Central memory CD8-positive, alpha-beta T cell (primary cell): ENCODE measurements at places on chromosomes 11 and 22.

- no peak for DNase-seq
Observed at GRCh38 chr22:40322021-40322420, 24.3 kb upstream of the ADSL start.

DNA sequence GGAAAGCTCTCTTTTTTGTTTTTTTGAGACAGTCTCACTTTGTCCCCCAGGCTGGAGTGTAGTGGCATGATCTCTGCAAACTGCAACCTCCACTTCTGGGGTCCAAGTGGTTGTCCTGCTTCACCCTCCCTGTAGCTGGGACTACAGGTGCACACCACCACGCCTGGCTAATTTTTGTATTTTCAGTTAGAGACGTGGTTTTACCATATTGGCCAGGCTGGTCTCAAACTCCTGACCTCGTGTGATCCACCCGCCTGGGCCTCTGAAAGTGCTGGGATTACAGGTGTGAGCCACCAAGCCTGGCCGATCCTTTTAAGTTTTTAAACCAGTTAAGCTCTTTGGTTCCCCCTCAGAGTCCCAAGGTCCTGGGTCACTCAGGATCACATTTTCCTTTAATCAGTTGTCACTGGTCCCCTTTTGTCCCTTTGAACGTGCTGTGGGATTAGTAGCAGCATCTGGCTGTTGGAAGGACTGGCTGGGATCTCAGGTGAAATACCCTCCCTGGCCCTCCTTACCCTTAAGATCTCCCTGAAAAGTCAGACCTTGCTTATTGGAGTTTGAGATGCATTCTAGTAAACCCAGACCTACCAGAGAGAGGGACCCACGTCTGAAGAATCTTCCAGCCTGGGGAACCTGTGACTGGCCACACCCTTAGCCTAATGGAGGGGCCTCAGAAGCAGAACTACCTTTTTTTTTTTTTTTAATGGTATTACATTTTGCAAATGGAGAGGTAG is 8.1 kb downstream of the MALAT1 start:
- no peak for DNase-seq

DNA sequence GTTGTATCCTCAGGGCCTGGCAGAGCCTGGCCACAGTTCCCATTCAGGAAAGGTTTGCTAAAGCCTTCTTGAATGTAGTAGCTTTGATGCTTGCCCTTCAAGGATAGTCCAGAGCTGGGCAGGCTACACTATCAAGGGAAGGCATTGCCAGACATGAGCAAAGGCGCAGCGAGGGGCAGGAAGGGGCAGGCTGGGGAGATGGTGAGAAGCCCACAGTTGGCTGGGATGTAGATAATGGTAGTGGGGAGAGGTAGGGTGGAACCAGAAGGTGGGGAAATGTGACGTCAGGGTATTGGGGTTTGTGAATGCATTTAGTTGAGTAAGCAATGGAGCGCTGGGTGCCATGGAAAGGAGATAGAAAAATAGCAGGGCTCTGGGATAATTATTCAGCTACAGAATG is 28.6 kb downstream of the LRRC32 start:
- no peak for DNase-seq

GRCh38 chr22:39466228-39467006 is 9.6 kb downstream of the MGAT3 start:
- DNase-seq, result no peak

- DNase-seq, result no peak
Observed at GRCh38 chr11:11119917-11120316, 233.1 kb downstream of the CSNK2A3 start.

- no peak for DNase-seq
Observed at GRCh38 chr11:14544611-14545010, 24.4 kb upstream of the PSMA1 start.

DNA sequence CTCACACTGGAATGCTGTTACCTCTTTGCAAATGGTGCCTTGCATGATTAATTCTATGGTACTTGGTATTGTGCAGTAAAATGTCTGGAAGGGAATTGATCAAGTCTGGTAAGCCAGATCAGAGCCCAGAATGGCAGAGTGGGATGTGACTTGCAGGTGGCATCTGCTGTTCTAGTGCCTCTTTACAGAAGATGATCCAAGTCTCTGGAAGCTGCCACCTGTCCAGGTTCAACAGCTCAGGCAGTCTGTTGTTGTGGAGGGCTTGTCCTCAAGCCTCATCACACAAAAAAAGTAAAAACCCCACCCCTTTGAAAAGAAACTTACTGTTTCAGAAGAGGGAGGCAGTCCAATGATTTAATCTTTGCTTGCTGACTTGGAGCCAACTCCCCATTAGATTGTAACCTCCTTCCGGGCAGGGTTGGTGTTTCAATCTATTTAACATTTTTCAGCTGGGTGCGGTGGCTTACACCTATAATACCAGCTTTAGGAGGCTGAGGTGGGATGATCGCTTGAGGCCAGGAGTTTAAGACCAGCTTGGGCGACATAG is 17.1 kb downstream of the ZNRF3 start:
- DNase-seq, result no peak

GRCh38 chr11:40292721-40293508 is 1166.5 kb downstream of the LRRC4C start:
- DNase-seq, result no peak

DNA sequence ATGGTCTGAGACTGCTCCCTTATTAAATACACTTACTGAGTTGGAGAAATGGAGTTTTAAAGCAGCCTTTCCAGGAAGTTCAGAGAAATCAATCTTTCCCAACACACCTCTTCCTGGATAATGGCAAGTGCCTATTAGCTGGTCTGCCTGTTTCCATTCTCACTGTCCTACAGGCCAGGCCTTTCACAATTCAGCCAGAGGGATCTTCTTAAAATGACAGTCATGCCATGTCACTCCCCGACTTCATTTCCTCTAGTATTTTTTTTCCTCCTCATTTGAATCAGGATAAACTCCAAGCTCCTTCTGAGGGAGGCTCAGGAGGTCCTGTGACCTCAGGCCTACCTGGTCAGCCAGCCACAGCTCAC is 62.6 kb downstream of the FDX1 start:
- DNase-seq, result no peak

GRCh38 chr11:103085758-103086365 is 6.1 kb downstream of the DCUN1D5 start:
- no peak for DNase-seq

DNA sequence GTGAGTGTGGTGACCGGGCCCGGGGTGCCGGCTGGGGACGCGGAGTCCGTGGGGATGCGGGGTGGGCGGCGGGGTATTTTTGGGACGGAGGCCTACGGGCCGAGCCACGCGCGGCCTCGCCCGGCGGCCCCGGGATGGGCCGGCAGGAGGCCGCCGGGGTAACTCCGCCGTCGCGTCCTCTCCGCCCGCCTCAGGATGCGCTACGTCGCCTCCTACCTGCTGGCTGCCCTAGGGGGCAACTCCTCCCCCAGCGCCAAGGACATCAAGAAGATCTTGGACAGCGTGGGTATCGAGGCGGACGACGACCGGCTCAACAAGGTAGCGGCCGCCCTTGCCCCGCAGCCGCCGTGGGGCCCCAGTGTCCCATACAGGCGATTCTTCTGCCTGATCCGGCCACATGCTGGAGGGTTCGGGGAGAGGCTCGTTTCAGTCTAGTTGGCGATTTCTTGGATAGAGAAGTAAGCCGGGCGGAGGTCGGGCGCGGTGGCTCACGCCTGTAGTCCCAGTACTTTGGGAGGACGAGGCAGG is 337 bp downstream of the RPLP2 start:
- DNase-seq, result no peak

- no peak for DNase-seq
Observed at GRCh38 chr11:103892603-103893002, 143.8 kb upstream of the DDI1 start.

GRCh38 chr11:38553148-38553547 is 1955.1 kb upstream of the RAG2 start:
- DNase-seq, result no peak

DNA sequence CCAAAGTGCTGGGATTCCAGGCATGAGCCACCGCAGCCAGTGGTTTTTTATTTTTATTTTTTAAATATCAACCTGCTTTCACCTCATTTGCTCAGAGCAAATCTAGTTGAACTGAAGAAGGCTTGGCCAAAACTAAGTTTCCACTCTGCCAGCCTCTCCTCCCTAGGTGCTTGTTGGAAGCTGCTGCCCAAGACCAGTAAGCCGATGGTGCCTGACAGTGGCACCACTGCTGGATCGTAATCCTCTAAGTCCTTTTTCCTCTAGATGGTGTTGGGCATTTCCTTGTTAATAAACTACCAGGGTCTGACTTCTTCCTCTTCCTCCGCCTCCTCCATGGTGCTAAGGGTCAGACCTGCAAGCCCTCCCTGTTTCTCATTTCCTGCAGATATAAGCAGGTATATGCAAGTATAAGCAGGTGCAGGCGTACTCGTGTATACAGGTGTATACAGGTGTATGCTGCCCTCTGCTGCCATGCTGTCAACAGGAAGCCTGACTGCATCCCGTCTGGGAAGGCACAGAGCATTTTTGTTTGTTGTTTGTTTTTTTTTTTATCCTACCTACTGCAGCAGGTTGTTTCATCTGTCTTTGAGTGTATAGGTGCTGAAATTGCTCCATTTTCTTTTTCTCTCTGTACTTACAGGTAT is 1.6 kb downstream of the NADSYN1 start:
- DNase-seq, result no peak

DNA sequence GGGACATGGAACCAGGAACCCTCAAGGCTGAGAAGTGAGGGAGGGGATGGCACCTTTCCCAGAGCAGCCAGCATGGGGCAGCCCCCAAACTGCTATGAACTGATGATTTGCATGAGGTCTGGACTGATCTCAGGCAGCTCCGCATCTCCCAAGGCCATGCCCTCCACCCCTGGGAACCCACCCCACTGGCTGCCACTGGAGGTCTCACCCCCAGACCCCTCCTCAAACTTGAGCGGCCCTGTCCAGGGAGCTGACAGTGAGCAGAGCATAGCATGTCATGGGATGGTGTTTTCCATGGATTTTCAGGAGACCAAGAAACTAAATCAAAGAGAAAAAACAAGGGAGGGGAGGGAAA is 46.8 kb downstream of the NRXN2 start:
- DNase-seq, result no peak

DNA sequence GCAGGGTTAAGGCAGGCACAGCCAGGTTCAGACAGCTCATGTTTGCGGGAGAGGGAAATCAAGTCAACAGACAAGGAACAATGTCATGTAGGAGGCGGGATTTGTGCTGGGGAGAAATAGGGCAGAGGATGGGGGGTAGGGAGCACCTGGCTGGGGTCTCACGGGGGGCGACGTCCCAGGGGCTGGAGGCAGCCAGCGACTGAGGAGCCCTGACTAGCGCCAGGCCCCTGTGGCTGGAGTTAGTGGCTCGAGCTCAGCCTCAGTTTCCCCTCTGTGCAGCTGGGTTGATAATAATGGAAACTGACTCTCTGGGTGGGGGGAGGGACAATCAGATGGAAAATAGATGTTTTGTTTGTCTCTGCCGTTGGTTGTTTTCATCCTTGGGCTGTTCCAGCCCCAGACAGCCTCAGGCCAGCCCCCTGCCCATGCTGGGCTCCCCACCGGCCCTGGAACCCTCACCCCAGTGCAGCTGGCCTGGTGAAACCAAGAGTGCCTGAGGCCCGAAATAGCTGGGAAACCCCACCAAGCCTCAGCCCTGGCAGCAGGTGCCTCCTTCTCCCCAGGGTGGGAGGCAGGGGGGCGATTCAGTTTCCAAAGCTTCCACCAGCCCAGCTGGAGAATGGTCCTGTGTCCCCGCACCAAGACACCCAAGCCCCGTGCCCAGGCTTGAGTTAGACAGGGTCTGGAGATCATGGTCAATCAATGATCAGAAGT is 44.1 kb downstream of the IGLL5 start:
- no peak for DNase-seq

- no peak for DNase-seq
Observed at GRCh38 chr11:105109855-105110687, 29.5 kb downstream of the CARD18 start.

GRCh38 chr11:119716582-119717498 is 12.2 kb downstream of the NECTIN1 start:
- DNase-seq, result no peak

DNA sequence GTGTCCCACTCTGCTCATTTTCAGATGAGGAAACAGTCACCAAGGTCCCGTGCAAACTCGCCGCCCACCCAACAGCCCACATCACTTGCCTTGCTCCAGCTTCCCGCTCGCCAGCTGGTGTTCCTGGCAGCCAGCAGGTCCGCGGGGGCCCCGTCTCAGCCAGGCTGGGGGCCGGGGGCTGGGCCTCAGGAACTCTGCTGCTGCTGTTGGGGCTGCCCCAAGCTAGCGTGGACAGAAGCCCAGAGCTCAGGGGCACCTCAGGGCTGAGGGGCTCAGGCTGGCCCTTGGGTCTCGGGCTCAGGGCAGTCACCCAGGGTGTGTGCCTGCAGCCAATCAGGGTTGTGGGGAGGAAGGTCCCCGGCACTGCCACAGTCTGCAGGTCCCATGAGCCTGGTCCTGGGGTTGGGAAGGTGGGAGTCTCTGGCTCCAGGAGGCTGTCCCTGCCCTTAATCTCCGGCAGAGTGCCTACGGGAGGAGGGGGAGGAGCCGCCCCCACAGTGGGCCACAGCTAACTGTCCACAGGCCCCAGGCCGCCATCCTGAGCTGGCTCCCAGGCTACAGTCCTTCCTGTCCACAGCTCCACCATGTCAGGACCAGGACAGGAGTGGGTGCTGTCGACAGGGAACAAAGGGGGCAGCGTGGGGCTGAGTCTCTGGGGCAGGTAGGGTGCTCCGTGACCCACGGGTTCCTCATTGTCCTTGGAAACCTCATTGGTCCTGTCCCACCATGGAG is 65.2 kb downstream of the ARFGAP3 start:
- DNase-seq, result no peak

DNA sequence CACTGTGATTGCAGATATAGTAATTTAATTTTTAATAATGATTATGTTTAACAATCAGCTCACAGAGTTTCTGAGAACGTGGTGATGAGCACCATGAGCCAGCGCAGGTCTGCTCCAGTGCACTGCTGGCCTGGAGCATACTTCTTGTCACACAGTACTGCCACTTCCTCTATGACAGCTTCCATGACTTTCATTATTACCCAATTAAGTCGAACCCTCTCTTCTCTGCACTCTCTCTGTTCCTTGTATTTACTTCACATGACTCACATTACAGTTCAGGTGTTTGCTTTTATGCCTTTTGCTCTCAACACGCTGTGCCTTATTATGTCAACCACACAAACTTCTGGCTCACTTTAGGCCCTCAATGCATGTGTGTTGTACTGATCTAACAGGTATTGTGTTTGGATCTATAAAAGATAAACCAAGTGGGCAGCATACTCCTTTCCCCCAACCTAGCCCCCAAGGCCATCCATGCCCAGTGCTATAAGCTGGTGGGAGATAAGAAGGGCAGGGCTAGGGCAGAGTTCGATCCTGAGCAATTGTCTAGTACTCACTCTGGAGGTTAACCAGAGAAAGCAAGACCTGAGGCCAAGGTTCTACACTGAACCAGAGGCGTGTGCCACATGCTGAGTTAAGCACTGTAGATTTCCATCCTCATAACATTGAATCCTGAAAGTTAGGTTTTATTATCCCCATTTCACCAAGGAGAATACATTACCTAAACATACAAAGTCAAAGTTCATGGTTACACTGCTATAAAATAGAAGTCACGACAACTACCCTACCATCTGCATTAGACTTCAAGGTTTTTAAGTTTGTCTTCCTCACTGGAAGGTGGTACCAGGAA is 356.5 kb downstream of the INSC start:
- no peak for DNase-seq

GRCh38 chr11:75270896-75271418 is 30.4 kb downstream of the TPBGL start:
- no peak for DNase-seq

GRCh38 chr11:80297858-80298632 is 857.2 kb upstream of the TENM4 start:
- DNase-seq, result no peak
